Liver (tissue), 10 donors: ENCODE measurements at places on chromosomes 1 and 21. TPM values are rescaled to one million over a fixed set of nuclear protein-coding genes. Genes with fewer than 3 reads are reported as not detected.

DNA sequence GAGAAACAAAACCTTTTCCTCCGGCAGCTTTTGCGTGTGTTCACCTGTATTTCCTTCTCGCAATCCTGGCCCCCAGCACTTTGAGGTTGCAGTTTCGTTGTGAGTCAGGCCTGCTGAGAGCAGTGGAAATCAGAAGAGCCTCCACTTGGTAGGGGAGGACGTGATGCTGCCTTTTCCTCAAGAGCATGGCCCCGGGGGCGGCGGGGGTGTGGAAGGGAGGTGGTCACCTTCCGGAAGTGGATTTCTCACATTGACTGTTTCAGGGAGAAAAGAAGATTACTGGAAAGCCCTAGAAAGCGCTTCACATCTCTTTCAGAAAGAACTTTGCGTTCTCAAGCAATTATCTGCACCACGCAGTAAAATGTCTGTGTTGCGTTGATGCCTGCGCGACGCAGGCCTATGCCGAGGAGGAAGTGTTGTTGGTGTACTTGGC lies 12.2 kb upstream of the IL10 start:
- DNase-seq, result no peak
- H3K4me3 ChIP-seq, result no peak overlapping the region
- no peak overlapping the region for H3K27ac ChIP-seq
- H3K4me1 ChIP-seq, result no peaks in the 10 kb centered on the region
- H3K27me3 ChIP-seq, result no peaks in the 10 kb centered on the region
- no peaks in the 10 kb centered on the region for H3K36me3 ChIP-seq

DNA sequence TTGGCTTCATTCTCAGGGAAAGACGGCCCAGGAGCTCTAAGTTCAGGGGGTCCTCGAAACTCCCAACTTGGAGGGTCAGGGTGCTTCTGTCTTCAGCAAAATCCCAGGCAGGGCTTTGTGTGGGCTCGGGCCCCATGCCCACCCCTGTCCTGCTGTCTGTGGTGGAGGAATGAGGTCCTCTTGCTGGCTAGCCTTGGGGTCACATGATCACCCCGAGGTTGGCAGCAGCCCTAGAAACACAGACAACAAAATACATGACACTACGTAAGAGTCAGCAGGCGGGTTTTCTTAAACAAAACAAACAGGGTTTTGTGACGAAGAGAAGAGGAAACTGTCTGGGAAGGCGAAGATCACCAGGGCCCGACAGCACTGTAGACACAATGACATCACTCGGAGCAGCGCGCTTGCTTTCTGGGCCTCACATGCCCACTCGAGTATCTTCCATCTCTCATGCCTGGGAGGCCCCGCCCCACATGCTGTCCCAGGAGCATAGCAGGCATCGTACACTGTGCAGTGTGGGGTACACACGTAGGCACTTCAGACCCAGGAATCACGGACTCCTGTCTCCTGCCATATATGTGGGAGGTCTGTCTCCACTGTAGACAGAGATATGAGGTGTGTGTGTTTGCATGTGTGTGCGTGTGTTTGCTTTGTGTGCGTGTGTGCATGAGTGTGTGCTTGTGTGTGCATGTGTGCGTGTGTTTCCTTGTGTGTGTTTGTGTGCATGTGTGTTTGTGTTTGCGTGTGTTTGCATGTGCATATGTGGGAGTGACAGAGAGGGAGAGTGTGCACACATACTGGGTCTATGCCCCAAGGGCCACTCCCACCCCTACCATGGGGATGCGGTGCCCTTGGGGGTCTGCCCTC lies 94.7 kb downstream of the SIK1 start:
- no peak overlapping the region for H3K27ac ChIP-seq
- H3K4me1 ChIP-seq, result no peaks in the 10 kb centered on the region
- no peaks in the 10 kb centered on the region for H3K27me3 ChIP-seq
- H3K4me3 ChIP-seq, result no peak overlapping the region

DNA sequence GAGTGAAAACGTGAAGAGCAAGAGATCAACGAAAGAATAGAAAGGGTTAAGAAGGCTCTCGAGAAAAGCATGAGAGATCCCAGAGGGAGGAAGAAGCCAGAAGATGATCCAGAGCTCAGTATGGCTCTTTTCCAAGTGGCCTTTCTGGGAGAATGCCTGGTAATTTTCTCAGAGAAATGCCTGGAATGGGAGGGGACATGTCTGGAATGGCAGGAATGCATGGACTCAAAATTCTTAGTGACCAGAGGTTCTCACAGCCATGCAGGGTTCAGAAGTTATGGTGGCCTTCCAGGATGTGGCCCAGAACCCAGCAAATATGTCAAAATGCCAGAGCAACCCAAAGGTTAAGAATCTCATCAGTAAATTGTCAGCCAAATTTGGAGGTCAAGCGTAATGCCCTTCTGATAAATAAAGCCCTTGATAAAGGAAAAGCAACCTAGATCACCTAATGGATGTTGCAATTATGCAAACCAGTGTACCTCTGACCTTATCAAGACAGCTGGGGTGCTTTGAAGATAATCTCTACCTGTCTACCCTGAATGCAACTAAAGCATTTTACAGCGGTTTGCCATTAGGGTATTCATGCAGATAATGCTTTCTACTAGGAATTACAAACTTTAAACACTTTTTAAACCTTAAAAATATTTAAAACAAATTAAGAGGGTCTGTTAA lies 53.1 kb downstream of the NBPF6 start:
- H3K36me3 ChIP-seq, result no peaks in the 10 kb centered on the region
- no peak overlapping the region for H3K27ac ChIP-seq
- H3K4me1 ChIP-seq, result no peaks in the 10 kb centered on the region
- no peak overlapping the region for H3K4me3 ChIP-seq

DNA sequence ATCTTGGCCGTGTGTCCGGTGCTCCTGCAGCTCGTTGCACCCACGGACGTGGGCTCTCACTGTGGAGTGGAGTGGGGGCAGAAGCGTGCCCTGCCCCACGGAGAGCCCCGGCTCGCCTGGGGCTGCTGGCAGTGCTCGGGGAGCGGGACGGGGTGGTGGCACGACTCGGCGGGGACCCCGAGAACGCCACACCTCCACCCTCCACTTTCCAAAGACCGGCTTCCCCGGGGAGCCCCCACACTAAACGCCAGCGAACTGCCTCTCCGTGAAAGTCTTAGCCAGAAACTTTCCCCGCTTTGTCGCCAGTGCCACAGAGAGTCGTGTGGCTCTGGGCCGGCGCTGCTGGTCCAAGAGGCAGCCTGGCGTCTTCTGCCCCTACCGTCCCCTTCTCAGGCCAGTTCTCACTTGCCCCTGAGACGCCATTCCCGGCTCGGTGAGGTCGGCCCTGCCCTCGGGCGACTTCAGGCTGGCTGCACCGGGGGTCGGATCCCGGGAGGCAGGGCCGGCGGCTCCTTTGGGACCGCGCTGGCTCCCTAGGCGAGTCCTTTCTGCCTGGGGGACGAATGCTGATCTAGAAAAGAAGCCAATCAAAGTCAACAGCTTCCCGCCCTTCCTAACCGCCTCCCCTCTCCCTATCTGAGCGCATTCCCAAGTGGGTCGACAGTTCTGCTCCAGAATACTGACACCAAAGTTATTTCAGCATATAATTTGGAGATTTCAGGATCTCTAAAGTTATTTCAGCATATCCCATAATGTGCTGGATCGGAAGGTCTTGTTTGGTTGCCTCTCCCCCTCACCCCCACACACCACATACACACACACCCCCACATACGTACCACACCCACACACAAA lies 2.6 kb upstream of the SAMD13 start:
- H3K4me3 ChIP-seq, result peak overlapping the region; percentile 68
- H3K4me1 ChIP-seq, result no peaks in the 10 kb centered on the region
- no peaks in the 10 kb centered on the region for H3K27me3 ChIP-seq
- peak overlapping the region; percentile 62 for H3K27ac ChIP-seq

Gene ICOSLG
- 1.6 TPM for total RNA-seq

Gene RUNX3
- 0.84 TPM for total RNA-seq

Gene OR2L2
- not detected for total RNA-seq
